ENCODE measurements at places on chromosomes 1 and 21. TPM values are rescaled to one million over a fixed set of nuclear protein-coding genes. Genes with fewer than 3 reads are reported as not detected.

Gene SFN
- 254 TPM for total RNA-seq

Gene SLC2A5
- 9.1 TPM for total RNA-seq

Gene STPG1
- total RNA-seq = 2.7 TPM

Gene OPRD1
- total RNA-seq = 0.20 TPM

Gene BEST4
- 0.10 TPM for total RNA-seq

Gene PDE4DIP
- total RNA-seq = 134 TPM

Gene CLCA4
- total RNA-seq = 1.8 TPM

Gene NTMT2
- total RNA-seq = not detected

Gene CYP4X1
- 2.8 TPM for total RNA-seq

Gene SAMD13
- 1.7 TPM for total RNA-seq

Gene CELA3A
- total RNA-seq = not detected

Data from skin of body (tissue), 3 donors.